ENCODE measurements at places on chromosomes 6 and 20.

DNA sequence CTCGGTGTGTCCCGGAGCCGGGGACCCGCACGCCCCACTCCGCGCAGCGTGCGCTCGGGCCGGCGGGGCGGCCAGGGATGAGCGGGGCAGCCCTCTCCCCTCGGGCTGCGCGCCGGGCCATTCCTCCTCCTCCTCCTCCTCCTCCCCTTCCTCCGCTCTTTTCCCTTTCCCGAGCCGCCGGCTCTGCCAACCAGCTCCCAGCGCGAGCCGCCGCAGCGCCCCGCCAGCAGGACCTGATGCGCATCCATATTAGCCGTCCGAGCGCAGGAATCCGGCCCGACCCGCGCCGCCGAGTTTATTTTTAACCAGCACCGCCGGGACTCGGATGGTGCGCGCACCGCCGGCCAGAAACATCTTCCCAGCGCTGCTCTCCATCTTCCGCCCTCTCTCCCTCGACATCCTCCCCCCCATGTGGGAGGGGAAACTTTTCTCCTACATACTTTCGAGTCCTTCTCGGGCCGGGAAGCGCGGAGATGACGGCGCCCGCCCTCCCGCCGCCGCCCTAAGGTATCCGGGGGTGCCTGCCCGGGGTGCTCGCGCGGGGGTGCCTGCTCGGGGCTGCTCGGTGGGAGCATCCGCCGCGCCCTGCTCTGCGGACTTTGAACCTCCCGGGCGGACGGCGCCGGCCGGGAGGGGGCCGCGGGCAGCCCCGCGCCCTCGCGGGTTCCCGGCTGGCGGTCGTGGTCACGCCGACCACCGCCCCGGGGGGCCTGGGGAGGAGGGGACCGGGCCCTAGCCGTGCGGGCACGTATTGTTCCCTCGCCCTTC lies 619 bp downstream of the RREB1 start:
- DNase-seq, result peak; percentile 55

DNA sequence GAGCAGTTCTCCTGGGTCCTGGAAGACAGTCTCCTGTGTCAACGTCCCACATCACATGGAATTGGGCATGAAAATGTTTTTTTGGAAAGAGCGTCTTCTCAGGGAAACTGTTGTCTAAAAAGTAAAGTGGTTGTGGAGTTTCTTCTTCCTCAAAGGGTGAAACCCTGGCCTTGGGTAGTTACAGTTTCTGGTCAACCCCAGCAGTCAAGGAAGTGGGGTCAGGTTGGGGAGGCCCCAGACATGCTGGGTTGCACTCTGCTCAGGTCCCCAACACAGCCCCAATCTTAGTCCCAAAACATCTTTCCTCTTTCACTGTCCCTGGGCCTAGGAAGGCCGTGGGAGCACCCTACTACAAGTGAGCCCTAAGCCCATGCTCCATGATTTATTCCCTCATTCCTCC lies 996 bp upstream of the NFKBIE start:
- DNase-seq, result no peak

- DNase-seq, result peak; percentile 7
Observed at GRCh38 chr6:31094389-31094881, 17.9 kb downstream of the C6orf15 start.

GRCh38 chr6:124423621-124424020 lies 538.6 kb upstream of the RNF217 start:
- no peak for DNase-seq

GRCh38 chr20:33291830-33292355 lies 8.9 kb downstream of the BPIFB1 start:
- peak; percentile 7 for DNase-seq

GRCh38 chr6:168179702-168180382 lies 100.8 kb upstream of the FRMD1 start:
- DNase-seq, result no peak

- DNase-seq, result no peak
Observed at GRCh38 chr20:40572251-40572650, 116.8 kb downstream of the MAFB start.

DNA sequence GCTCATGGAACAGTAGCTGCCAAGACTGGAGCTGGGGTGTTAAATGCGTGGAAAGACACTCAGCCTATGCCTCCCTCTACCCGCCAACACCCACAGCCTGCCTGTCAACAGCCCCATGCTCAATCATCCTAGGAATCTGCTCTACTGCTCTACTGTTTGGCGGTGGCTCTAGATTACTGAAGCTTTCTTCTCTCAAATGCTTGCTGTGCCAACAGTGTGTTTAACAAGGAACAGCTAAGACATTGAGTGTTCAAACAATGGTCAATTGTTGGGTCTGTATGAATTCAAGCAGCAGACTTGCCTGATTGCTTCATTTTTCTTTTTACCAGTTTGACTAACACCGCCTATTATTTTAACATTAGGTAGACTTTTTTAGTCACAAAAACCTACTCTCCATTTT lies 258.6 kb downstream of the SOD2 start:
- DNase-seq, result no peak

GRCh38 chr6:64520050-64520449 lies 884.4 kb downstream of the PHF3 start:
- no peak for DNase-seq

DNA sequence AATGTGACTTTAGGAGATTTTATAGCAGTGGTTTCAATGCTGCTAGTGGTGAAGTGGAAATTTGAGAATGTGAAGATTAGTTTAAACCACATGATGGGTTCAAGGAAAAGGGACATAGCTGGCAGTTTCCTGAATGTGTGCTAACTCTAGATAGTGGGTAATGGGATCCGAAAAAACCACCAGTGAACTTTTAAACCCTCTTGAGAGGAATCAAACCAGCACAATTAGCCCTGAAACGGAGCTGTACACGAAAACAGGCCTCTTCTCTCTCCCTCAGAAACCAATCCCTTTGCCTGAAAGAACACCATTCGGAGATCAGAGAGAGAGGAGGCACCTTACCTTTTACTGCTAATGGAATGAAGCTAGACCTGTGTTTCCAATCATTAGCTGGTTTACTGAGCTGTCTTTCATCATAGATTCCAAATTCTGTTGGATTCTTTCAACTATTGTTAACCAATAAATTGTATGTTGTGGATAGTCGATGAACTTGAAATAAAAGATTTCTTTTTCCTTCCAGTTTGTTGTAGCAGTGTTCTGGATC lies 103.9 kb downstream of the AIG1 start:
- DNase-seq, result no peak

DNA sequence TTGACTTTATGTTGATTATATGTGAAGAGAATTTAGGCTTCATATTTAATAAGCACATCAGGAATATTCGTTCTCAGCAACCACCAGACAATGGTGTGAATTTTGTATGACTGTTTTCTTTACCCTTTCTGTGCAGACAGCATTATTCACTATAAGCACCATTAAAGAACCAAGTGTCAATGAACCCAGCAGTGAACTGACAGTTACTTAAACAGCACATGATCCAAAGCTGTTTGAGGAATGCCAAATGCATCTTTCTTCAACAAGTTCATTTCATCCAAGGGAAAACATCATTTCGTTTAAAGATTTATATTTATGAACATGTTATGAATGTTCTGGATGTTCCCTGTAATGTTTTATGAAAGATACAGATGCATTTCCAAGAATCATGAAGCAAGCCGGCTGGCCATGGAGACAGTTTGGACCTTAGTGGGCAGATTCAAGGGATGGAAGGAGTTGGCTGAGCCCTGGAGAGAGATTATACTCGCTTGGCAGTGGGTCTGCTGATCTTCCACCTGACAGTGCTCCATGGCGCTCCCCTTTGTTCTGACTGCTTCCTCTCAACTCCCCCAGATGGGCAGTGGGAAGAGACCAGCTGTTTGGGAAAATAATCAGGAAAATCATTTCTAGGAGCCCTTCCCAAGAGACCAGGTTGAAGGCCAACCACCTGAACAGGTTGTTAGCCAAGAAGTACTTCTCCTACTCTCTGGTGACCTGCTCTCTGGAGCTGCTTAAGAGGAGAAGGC lies 326.0 kb upstream of the RSPO3 start:
- DNase-seq, result no peak

GRCh38 chr6:107179004-107179403 lies 63.7 kb upstream of the BEND3 start:
- DNase-seq, result no peak

DNA sequence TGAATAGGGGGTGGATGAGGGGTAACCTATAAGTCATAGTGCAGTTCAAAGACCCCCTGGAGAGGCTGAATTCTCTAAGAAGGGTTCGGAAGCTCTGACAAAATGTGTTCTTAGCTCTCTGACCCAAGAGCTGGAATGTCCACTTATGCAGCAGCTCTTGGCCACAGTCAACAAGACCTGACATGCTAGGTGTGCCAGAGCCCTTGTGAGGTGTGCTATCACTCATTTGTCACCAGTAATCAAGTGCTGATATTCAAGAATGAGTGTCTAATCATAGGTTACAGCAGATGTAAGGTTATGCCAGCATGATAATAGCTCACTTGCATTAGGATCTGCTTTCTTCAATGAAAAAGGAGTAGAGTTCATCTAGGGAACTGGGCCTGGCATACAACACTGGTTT lies 28.1 kb downstream of the TOMM6 start:
- no peak for DNase-seq

GRCh38 chr6:45626087-45626891 lies 248.6 kb upstream of the SUPT3H start:
- DNase-seq, result peak; percentile 56

GRCh38 chr6:73832313-73832712 lies 136.3 kb downstream of the CD109 start:
- no peak for DNase-seq

DNA sequence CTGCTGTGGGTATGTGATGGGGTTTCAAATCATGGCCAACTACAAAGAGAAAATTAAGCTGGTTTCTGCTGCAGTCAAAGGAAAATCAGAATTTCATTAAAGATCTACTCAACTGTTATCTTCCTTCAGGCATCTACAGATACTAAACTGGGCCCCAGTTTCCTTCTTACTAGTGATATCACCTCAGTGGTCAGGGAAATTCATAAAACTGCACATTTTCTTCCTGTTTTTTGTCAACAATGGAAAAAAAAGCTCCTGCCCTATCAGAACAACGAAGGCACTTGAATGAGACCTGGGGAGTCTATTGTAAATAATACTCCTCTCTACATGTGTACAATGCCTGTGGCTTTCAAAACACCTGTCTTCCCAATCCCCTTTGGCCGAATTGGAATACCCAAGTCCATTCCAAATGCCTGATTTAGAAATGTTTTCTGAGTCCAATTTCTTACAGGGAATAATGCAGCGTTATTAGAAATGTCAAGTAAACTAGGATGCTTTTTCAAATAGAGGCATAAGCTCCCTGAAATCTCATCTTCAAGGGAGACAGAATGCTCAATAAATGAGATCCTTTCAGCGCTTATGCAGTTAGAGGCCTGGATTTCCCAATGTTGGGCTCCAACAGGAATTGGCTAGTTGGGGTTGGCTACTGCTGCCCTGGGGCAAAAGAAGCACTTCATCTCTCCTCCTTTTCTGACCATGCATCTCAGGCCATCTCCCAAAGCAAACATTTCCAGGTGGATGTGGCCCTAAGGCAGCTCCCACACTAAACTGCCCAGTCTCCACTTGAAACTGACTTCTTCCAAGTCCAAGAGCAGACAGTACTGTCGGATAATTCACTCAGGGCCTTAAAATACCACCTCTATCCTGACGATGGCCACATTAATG lies 143.3 kb downstream of the NFATC2 start:
- DNase-seq, result no peak

GRCh38 chr6:106546691-106547414 lies 82.4 kb downstream of the RTN4IP1 start:
- DNase-seq, result peak; percentile 42

- no peak for DNase-seq
Observed at GRCh38 chr20:2162823-2163166, 61.2 kb downstream of the STK35 start.

DNA sequence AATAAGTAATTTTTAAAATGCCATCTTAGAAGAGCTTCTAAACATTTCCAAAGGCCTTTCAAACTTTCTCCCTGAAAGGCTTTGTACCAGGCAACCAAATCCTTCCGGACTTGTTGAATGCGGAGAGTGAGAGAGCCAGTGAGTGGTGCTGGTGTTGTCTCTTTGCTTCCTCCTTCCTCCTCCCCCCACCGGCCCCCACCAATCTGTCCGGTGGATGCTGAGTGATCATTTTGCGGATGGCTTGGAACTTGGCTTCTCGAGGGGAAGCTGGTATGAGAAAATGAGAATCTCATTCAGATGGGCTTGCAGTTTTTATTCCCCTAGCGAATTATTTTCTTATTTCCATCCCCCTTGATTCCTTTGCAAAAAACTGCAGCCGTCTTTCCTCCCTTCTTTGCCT lies 97.3 kb downstream of the ANKRD60 start:
- peak; percentile 70 for DNase-seq

DNA sequence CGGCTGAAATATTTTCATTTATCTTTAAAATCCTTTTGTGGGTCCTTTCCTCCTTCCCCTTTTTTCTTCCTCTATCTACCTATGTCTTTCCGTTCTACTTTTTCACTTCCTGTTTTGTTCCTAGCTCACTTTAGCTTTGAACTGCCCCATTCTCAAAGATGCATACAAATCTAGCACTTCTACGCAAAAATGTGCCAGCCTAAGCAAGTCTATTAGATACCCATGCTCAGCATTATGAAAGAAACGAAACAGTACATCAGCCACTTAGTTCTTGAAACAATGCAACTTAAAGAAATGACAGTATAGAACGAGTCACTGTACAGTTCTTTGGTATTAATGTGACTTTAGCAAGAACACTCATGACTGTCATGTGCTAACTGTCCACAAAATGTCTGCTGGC lies 47.3 kb upstream of the MARCKS start:
- DNase-seq, result no peak

GRCh38 chr20:34956751-34957472 lies 1.2 kb downstream of the MYH7B start:
- DNase-seq, result no peak

DNA sequence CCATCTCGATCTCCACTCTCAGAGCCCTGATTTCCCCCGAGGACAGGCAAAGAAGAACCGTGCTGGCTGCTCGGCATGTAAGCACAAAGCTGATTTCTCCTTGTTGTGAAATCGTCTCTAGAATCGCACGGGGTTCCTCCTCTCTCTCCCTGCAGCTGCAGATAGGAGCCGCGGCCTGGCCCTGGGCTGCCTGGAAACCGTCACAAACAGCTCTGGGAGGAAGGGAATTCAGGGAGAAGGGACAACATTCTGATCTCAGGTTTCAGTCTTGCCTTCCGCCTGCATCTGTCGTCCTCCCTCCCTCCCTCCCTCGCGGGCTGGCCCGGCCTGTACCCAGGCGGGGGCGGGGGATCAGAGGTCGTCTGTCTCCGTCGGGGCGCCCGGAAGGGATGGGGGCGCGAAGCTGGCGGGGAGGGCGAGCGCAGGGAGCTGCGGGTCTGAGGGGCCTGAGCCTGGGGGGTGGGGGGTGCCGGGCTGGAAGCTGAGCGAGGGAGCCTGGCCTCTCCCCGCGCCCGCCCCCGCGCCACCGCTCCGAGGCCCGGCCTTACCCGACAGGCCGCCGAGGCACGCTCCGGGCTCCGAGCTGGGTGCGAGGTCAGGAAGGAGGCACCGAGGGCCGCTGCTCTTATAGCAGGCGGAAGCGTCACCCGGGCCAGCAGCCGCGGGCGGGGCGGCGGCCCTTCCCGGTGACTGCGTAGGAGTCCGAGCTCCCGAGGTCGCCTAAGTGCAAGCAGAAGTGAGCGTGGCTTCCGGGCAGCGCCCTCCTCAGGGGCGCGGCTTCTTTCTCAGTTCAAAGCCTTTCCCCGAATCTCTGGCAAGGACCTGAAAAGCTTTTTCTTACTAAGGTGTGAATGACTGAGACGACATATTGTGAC lies at the start of gene SERPINB1:
Gene SERPINB1 (minus strand): TSS at position 600 of the 875 bp plus-strand sequence. CDS start 1,277 bp downstream, outside the sequence.
- peak; percentile 80 for DNase-seq

All from SJSA1 (cell line).